ENCODE measurements at places on chromosomes 1 and 21.

- DNase-seq = no peak
Measured at GRCh38 chr1:156412653-156413321, 43.8 kb downstream of the RHBG start.

- no peak for DNase-seq
Measured at GRCh38 chr1:58058323-58058722, 488.2 kb downstream of the OMA1 start.

DNA sequence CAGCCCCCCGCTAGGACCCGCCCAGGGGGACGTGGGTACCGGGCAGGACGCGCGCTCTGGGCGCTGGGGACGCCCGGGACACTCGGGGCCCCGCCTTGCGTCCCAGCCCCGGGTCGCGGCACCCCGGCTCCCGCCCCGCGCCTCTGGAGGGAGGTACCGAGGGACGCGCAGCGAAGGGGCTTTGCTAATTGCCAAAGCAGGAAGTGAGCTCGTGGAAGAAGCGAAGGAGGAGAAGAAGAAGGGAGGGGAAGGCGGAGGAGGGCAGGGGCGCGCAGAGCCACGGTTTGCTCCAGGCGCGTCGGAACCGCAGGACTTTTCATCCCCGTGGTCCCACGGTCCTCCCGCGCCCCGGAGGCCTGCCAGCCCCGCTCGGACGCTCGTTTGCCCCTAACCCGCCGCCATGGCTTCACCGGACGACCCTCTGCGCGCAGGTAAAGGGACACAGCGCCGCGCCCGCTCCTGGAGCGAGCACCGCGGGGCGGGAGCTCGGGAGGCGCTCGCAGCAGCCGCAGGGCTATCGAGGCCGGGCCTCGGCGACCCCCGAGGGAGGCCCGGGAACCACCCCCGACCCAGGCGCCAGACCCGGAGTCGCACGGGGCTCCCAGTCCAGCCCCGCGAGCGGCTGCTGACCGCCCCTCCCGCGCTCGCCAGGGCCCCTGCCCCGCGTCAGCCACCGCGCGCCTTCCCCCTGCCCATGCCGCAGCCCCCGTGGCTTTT is 1.3 kb downstream of the EDARADD start:
- DNase-seq = peak; percentile 8

DNA sequence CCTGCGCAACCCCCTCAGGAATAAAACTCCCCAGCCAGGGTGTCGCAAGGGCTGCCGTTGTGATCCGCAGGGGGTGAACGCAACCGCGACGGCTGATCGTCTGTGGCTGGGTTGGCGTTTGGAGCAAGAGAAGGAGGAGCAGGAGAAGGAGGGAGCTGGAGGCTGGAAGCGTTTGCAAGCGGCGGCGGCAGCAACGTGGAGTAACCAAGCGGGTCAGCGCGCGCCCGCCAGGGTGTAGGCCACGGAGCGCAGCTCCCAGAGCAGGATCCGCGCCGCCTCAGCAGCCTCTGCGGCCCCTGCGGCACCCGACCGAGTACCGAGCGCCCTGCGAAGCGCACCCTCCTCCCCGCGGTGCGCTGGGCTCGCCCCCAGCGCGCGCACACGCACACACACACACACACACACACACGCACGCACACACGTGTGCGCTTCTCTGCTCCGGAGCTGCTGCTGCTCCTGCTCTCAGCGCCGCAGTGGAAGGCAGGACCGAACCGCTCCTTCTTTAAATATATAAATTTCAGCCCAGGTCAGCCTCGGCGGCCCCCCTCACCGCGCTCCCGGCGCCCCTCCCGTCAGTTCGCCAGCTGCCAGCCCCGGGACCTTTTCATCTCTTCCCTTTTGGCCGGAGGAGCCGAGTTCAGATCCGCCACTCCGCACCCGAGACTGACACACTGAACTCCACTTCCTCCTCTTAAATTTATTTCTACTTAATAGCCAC is 696 bp downstream of the TGFB2 start:
- peak; percentile 68 for DNase-seq

DNA sequence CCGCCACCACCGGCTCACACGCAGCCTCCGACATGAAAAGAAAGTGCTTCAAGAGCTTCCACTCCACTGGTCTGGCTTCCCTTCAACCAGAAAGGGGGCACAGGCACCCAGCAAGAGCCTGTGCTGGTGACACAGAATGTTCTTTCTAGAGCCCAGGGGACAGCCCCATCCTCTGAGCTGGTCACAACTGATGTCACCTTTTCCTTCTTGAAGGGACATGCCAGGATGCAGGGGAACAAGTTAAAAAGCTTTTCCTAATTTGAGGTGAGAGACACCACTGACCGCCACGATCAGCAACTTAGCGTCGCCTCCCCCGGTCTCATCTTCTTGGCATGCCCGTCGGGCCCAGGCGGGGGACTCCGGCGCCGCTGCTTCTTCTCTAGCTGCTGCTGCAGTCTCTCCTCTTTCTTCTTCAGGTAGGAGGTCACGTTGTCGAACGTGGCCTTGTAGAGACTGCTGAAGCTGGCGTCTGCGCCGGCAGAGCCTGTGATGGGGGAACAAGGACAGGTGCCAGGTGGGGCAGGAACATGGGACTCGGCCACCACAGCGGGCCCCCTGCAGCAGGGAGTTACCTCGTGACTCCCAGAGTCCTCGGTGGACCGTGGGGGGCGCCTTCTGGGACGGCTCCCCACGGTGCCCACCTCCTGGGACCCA is 29.5 kb downstream of the WDR4 start:
- DNase-seq = no peak

DNA sequence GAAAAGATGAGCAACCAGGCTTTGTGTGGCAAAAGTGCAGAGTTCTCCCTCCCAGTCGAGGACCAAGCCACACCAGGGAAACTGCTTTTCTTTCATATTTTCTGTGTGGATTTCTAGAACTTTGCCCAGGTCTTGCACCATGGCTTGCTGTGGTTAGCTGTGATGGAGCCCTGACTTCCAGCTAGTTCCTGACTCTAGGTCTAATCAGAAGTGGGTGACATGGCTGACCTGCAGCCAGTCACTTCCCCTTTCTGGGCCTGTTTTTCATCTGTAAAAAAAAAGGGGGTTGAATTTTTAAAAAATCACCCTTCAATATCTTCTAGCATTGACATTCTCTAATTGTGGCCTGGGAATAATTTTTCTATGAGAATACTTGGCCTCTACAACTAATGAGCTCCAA is 491.2 kb upstream of the USP24 start:
- DNase-seq = no peak

DNA sequence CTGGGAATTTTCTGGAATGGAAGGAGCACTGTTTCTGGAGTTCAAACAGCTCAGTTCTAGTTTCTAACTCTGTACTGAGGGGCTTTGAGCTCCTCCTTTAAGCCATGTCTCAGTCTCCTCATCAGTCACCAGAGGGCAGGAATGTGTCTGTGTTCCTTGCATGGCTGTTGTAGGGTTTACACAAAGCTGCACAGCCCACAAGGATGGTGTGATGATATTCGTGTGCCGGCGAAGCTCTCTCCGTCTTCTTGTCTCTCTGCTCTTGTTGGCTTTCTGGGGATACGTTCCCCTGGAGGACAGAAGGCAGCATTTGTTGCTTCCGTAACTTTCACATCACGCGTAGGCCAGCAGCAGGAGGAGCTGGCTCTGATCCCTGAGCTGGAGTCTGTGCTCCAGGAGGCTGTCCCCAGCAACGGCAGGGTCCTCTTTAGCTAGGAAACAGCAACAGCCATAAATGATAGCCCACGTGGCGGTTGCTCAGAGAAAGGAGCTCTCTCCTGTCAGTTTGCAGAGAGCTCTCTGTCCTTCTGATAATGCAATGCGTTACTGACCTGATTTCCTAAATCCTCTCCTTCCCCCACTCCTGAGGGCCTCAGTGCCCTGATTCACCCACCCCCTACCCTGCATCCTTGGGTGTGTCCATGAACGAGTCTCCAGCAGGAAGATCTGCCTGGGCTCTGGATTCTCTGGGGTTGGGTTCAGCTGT is 189.2 kb upstream of the VAMP3 start:
- DNase-seq = no peak

- peak; percentile 72 for DNase-seq
Measured at GRCh38 chr1:66527686-66528085, 6.3 kb upstream of the SGIP1 start.

- peak; percentile 91 for DNase-seq
Measured at GRCh38 chr1:164660412-164660772, 101.4 kb downstream of the PBX1 start.

GRCh38 chr21:29343519-29343918 is 44.8 kb downstream of the BACH1 start:
- peak; percentile 95 for DNase-seq

GRCh38 chr1:202202500-202203168 is 9.0 kb downstream of the LGR6 start:
- no peak for DNase-seq

- no peak for DNase-seq
Measured at GRCh38 chr1:161044535-161044907, 1.3 kb downstream of the USF1 start.

DNA sequence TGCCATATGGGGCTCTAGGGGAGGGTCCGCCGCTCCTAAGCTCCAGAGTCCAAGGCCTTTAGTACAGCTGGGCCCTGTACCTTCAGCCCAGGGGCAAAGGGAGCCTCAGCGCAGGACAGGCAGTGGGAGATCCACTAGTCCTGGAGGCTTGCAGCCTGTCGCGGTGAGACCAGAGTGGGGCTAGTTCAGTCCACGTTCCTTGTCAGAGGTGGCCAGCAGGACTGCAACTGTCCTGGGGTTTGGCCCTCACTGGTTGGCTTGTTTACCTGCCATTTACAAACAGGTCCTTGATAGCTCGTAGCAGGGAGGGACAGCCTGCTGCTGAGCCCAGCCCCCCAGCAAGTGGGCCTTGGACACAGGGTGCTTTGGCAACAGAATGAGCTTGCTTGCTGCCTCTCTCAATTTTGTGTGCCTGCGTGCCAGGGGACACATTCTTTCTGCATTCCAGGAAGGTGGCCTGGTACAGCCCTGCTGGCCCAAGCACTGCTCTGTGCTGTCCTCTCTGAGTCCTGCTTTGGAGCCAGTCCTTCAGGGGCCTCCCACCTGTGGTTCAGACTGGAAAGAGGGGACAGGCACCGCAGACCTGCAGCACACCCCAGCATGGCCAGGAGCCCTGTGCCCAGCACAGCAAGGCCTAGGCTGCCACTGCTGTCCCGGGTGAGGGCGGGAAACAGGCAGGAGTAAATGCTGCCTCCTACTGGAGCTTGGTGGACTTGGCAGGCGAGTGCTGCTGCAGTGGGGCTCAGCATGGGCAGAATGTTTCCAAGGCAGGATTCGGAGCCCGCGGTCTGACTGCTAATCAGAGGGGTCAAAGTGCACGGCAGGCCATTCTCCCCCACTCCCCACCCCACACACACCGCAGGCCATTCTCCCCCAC is 15.2 kb downstream of the H6PD start:
- DNase-seq = no peak

- DNase-seq = no peak
Measured at GRCh38 chr1:169487133-169487532, 1.4 kb upstream of the SLC19A2 start.

GRCh38 chr1:155082301-155083051 is 3.8 kb downstream of the EFNA3 start:
- DNase-seq = no peak

- no peak for DNase-seq
Measured at GRCh38 chr1:113940365-113941244, 11.5 kb downstream of the HIPK1 start.

DNA sequence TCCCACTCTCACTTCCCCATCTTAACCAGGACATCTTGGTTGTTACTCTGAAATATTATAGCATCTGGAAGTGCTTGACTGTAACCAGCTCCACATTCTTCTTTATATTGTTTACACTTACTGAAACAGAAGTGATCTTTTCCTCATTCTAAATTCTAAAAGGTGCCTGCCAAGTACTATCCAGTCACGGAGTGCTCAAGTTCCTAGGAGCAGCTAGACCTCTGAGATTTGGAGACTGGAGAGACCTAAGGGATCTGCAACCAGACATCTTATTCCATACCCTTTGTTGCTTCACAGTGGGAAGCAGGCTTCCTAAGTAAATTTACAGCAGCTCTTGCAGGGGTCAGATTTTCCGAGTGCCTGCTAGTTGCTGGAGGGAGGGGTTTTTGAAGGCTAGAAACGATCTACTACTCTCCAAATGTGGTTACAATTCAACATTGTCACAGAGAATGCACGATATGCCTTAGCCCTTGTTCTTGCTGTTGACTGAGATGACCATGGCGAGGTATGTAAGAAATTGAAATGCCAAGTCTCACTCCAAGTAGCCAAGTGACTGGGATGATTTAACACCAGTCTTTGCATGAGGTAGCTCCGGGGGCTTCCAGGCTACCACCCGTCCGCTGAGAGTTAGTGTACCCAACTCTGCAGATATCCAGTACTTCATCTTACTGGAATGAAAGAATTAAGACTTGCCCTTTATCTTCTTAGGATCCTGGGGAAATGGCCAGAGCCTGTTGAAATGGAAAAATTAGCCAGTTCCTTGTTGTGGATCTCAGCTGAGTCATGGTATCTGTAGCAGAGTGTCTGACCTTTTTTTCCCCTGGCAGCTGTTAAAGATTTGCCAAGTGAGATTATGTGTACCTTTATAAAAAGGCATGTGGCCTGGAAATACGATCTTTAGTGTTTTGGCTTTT is 150.8 kb downstream of the MAST2 start:
- DNase-seq = peak; percentile 86

DNA sequence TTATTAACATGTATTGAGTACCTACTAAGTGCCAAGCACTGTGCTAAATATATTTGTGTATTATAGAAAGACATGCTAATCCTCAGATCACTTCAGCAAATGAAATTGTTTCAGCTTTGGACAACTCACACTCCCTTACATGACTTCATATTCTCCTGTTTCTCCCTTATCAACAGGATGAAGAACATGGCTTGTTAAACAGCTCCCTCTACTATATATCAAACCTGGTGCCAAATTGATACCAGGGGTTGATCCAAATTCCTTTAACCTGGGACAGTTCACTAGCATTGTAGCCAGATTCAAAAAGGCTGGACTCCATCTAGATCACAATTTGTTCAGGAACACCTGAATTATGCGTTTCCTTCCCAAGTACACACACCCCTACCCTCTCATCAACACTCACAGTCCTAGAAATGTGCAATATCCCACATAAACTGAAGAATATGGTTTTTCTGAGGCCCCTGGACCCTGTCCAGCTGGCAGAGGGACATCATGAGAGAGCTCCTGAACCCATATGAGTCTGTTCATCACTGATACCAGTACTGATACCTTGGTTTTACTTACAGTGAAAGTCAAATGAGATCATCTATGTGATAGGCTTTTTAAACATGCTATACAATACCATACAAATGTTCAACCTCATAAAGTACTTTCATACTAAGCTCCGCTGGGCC is 47.0 kb upstream of the PALMD start:
- DNase-seq = peak; percentile 11

DNA sequence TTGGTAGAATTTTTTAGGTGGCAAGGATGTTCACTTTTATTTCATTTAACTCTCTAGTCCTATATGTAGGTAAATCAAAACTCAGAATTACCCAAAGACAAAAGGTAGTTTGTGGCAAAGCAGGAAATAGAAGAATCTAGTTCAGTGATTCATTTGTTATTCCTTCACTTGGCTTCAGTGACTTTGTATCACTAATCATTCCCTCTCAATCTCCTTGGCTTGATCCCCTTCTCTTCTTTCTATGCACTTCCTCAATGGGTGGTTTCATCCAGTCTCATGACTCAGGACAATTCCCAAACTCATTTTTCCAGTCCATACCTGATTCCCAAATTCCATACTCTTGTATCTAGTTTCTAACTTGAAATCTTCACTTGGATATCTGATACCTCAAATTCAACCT is 64.9 kb downstream of the PRKACB start:
- peak; percentile 7 for DNase-seq
